ENCODE measurements at places on chromosomes 11 and 22.

- no peak for DNase-seq
Observed at GRCh38 chr11:63920939-63921417, 4.0 kb upstream of the RCOR2 start.

DNA sequence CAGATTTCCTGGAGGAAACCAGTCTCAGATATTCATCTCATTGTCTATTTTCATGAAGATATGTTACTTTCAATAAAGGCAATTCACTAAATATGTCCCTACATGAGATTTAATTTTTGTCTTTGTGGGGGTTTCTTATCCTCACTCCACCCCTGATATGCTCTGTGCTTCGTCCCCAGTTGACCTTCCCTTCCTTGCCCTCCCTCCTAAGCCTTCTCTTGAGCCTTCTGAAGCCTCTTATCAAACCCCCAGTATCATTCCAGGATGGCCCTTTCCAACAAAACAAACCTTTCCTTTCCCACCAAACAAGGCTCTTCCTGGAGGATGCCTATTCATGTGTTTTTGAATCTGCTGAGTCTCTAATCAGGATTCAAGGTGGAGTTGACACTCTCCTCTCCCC, 44.8 kb downstream of the CSNK2A3 start:
- DNase-seq: no peak

DNA sequence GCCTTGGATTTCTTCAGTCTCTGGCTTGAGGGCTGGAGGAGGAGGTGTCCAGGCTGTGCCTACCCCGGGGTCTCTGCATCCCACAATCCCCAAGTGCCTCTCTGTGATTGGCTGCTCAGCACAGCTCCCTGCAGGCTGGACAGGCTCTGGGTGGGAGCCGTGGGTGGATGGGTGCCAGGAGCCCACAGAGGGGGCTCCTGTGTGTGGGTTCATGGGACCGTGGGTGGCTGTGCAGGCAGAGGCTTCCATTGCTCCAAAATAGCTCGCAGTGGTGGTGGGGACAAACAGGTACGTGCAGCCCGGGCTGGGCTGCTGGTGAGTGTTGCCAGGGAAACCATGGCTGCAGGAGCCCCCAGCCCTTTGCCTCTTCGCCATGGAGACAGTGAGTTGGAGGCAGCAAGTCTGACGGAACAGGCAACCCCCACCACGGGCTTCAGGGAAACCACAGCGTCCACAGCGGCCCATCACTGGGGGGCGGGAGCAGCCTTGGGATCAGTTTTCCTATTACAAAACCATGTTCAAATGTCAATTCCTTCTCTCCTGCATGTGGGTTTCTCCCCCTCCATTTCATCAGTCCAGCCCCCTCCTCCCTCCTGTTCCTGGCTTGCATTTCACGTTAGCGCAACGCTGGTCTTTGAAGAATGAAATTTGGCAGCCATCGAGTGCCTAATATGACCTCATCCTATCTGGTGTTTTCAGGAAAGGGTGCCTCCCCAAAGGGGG, 155.2 kb downstream of the TRIM29 start:
- no peak for DNase-seq

DNA sequence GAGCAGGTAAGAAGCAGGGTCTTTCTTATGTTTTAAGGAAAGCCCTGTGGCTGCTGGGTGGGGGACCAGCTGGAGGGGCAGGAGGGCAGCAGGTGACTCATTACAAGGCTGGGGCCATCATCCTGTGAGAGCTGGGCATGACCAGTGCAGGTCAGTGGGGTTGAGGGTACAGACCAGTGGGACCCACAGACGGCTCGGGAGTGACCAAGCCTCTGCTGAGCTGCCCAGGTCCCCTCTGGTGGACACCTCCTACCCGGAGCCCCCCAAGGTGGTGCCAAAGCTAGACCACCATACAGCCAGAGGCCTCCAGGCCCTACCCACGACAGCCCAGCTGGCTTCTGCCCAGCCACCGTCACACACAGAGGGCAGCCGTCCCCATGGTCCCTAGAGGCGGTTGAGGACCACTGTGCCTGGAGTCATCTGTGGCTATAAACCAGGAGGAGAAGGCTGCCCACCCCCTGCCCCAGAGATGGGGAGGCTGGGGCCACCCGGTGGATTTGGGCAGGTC, 670 bp downstream of the MYEOV start:
- no peak for DNase-seq

GRCh38 chr11:76455331-76455730, 10.5 kb downstream of the EMSY start:
- DNase-seq: no peak

GRCh38 chr11:104033134-104033533, 3.3 kb upstream of the DDI1 start:
- no peak for DNase-seq

Data from stimulated activated CD4-positive, alpha-beta T cell treated with anti-CD3 and anti-CD28 coated beads, Interleukin-4, amount 100 ng/mL, for 48 hours (primary cell).